WTC11 (cell line): ENCODE measurements at places on chromosomes 7 and 10. TPM values are rescaled to one million over a fixed set of nuclear protein-coding genes. Genes with fewer than 3 reads are reported as not detected.

The FAM25G gene
- not detected in 3 replicates for total RNA-seq

DNA sequence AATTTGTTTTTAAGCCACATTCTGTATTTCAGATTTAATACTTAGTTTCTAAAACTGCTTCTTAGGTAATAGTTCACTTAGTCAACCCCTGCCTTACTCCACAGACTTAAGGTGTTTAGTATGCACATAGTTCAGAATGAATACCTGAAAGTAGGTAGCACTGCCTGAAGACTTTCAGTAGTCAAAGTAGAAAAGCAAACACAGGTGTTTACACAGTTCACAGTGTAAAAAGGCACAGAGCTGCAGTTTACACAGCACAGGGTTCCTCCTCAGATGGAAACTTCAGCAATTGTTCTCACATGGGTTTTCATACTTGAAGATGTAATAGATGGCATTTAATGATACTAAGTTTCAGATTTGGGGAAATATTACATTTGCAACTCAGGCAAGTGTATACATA is 3.1 kb upstream of the PKD1L1 start:
- H3K27me3 ChIP-seq = no peaks in the 10 kb centered on the region
- peak overlapping the region; percentile 52; the same call in 1 of the 2 replicates for H3K27ac ChIP-seq
- no peak overlapping the region for H3K4me3 ChIP-seq
- H3K4me1 ChIP-seq = peaks cover 32% of the 10 kb centered on the region
- peaks cover 14% of the 10 kb centered on the region for H3K36me3 ChIP-seq

GRCh38 chr7:114823290-114823689 is 98.6 kb upstream of the MDFIC start:
- peaks cover 60% of the 10 kb centered on the region for H3K4me1 ChIP-seq
- no peaks in the 10 kb centered on the region for H3K27me3 ChIP-seq
- H3K4me3 ChIP-seq = no peak overlapping the region
- H3K27ac ChIP-seq = peak overlapping the region; percentile 90
- peak; percentile 14 for DNase-seq

DNA sequence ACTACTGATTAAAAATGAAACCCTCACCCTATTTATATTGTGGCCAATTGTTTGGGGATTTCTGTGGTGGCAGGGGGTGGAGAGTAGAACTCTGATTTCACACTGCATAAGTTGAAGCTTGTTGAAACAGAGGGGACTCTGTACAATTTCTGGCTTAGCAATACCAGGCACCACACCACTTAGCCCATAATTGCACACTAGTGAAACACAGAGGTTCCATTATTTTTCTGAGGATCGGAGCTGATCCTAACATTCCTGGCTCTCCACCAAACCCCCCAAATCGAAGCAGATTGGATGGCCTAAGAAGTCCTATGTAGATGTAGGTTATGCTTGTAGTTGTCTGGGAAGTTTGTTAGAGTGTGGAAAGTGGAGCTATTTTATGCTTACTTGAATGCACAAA is 47.0 kb downstream of the PTN start:
- H3K27me3 ChIP-seq = no peaks in the 10 kb centered on the region
- H3K27ac ChIP-seq = no peak overlapping the region
- peaks cover 24% of the 10 kb centered on the region for H3K4me1 ChIP-seq
- H3K36me3 ChIP-seq = peaks cover 3% of the 10 kb centered on the region; the same call in 1 of the 2 replicates
- no peak overlapping the region for H3K4me3 ChIP-seq

The THAP5 gene
- 15.5 to 19.5 TPM (median 17.9 TPM) in 3 replicates for total RNA-seq

GRCh38 chr7:81534996-81535395 is 234.9 kb downstream of the HGF start:
- DNase-seq = no peak
- no peak overlapping the region for H3K4me3 ChIP-seq
- H3K36me3 ChIP-seq = no peaks in the 10 kb centered on the region
- peaks cover 8% of the 10 kb centered on the region for H3K4me1 ChIP-seq
- H3K27me3 ChIP-seq = no peaks in the 10 kb centered on the region
- no peak overlapping the region for H3K27ac ChIP-seq

DNA sequence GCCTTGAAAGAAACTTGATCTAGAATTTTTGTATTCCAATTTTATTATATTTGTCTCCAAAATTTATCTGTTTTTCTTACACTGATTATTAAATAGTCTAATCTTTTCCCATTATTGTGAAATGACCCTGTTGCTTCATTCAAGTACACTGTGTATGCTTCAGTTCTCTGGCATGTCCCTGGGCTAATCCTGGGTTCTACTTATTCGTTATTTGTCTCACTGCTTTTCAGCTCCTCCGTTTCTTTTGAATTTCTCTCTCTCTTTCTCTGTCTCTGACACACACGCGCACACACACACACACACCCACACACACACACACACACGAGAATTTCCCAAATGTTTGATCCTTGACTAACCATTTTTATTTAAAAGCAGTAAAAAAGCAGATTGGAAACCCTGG is 768.6 kb downstream of the NRG3 start:
- no peak overlapping the region for H3K27ac ChIP-seq
- H3K4me3 ChIP-seq = no peak overlapping the region
- no peaks in the 10 kb centered on the region for H3K27me3 ChIP-seq
- no peak for DNase-seq
- peaks cover 9% of the 10 kb centered on the region for H3K36me3 ChIP-seq

DNA sequence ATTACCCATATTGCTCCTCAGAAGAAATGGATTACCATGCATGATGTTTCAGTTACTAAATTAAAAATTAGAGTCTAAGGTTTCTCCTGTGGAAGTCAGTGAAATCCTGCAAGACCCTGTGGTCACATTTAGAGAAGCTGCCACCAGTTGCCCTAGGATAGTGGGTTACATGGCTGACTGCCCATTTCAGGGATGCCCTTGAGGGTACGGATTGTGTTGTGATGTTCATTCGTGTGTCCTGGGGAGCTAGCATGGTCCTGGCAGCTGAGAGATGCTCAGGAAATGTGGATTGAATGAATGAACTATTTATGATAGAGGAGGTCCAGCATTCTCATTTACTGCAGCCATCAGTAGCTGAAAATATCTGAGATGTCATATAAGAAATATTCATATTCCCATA is 55.1 kb downstream of the TMEM178B start:
- no peak overlapping the region for H3K27ac ChIP-seq
- H3K4me3 ChIP-seq = no peak overlapping the region

The UNC5B gene
- 31.2 to 49.6 TPM (median 31.6 TPM) in 3 replicates for total RNA-seq
